ENCODE measurements at places on chromosomes 4 and X.

DNA sequence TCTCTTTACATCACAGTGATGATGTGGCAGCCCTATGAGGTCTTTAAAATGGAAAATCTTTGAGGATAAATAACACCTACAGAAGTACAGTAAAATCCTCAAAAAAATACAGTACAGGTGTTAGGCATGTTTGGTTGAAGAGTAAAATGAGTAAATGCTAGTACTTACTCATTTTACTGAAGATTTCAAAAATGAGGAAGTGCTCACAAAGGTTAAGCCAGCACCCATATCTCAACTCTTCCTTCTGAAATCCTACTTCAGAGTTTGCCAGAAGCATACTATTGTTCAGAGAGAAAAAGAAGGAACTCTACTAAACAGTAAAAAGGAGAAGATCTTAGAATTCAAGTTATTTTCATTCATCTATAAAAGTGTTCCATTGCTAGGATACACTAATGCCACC lies 130.9 kb downstream of the CBR4 start:
- DNase-seq, result no peak

DNA sequence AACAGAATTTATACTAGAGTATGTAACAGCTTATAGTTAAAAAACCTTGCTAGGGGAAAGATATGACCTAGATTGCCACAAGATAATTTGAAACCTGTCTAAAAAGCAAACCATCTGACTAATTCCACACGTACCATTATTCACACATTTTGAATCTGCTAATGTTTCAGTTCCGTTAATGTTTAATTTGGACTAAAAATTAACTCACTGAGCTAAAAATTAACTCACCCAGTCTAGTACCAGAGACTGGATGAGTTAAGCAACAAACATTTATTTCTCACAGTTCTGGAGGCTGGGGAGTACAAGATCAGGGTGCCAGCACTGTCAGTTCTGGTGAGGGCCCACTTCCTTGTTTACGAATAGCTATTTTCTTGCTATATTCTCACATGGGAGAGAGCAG lies 231.5 kb upstream of the DIAPH2 start:
- DNase-seq, result no peak

DNA sequence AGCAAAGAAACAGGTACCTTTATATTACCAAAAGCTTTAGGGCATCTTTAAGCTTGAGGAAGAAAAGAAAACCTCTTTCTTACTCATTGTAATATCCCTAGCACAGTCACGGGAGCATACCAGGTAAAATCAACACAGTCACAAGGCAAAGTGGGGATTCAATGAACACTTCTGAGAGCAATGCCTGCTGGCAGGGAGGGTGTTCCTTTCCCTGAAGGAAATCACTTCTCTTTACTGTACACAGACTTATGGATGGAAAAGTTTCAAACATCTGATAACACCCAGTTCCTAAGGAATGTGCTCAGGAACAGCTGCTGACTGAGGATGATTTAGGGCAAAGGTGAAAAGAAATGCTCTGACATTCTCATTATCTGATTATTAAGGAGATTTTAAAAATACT lies 94.8 kb downstream of the MAML3 start:
- DNase-seq, result no peak

- no peak for DNase-seq
Measured at GRCh38 chr4:138226351-138226750, 15.8 kb downstream of the SLC7A11 start.

DNA sequence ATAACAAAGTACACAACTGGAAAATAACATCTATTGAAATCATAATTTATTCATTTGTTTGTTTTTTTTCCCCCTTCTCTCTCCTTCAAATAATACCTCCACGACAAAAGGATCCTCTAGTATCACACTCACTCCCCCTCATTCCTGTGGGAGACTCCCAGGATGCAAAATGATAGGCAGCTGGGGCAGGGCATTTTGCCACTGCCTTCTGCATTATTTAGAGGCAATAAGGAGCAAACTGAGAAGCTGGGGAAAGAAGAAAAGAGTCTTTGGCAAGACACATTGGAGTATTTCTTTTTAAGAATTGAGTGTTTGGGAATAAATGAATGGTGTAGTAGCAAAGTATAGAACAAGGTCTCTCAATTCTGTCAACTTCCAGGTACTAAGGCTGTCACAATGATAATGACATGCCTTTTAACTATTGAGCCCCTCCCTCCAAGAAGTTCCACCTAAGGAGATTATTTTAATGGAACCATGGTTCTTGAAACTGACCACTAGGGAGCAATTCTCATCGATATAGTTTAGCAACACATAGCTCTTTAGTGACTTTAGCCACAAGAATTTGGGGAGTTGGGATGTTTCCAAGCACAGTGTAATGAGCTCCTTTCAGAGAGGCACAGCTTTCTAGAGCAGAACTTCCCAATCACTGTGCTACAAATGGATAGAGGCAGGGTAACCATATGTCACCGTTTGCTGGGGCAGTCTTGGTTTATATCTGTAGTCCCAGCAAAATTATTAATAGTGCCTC lies 303.3 kb downstream of the FRMPD4 start:
- DNase-seq, result no peak

GRCh38 chr4:37825968-37826294 lies 555 bp upstream of the PGM2 start:
- DNase-seq, result no peak

DNA sequence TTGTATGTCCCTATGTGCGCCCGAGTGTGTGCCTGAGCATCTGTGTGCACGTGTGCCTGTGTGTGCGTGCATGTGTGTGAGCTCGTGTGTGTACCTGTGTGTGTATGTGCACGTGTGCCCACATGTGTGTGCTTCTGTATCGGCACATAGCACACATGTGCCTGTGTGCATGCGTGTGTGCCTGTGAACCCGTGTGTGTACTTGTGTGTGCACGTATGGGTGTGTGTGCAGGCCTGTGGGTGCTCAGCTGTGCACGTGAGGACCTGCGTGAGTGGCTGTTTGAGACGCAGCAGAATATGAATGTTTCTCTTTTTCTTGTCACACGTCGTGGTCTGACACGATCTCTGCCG lies 4.3 kb downstream of the AKAP17A start:
- no peak for DNase-seq

- DNase-seq, result no peak
Measured at GRCh38 chr4:119841361-119841760, 212.8 kb upstream of the PDE5A start.

DNA sequence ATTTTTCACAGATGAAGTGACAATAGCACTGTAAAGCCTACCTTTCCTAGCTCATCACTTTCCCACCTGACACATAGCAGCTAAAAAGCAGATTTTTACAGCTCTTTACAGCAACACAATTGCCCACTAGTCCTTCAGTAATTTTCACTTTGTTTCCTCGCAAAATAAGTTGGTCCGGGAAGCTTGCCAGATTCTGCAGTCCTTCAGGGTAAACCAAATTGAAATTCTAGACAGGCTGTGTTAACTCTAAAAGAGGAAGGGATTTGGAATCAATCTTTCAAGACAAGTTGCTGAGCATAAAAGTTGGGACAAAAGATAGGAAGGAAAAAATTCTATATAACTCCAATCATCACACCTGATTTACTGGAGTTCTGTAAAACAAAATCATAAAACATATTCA lies 8.7 kb downstream of the C1QTNF7 start:
- no peak for DNase-seq

GRCh38 chrX:6898371-6898770 lies 249.1 kb upstream of the STS start:
- DNase-seq, result no peak

GRCh38 chrX:30971774-30972603 lies 82.9 kb upstream of the TAB3 start:
- DNase-seq, result no peak

DNA sequence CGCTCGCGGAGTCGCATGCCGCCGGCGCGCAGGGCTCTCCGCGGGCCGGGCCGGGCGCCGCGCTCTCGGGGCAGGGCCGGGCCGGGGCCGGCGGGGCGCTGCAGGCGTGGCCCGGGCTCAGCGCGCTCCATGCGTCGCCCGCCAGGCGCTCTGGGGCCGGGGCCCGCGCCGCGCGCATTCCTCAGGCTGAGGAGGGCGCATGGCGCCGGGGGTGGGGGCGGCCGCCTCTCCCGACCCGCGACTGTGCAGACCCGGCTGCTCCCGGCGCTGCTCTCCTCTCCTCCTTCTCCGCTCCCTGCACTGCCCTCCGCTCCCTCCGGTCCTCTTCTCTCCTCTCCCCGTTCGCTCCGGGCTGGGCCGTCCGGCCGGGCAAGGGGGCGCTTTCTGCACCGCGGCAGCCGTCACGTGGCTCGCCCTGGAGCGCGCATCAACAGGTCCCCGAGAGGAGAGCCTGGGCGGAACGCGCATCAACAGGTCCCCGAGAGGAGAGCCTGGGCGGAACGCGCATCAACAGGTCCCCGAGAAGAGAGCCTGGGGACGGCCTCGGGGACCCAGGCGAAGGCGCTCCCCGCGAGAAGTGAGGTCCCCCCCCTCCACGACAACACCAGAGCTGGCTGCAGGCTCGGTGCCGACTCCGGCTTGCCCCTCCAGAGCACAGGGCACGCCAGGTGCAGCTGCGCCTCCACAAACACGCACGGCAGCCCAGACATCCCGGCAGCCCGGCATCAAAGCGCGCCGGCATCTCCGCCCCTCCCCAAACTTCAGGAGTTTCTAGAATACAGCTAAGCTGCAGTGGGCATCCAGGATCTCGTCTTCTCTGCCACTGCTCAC lies 12.9 kb downstream of the PPP2R3B start:
- no peak for DNase-seq

GRCh38 chrX:120269373-120270035 lies 18.9 kb downstream of the ZBTB33 start:
- no peak for DNase-seq

DNA sequence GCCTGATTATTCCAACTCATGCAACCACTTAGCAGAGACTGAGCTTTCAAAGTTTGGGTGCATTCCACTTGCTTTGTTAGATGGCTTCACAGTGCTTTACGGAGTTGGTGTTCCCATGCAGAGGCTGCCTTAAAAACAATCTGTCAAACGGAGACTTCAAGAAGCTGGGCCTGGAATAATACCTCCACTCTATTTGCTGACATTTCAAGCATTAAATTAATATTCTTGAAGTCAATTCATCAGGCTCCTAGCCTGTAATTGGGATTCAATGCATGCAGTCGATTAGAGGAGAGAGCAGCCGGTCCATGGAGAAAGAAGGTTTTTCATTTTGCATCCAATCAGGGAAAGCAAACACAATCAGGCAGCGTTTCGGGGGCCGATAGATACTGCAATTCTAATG lies 314.7 kb upstream of the PRKX start:
- no peak for DNase-seq

DNA sequence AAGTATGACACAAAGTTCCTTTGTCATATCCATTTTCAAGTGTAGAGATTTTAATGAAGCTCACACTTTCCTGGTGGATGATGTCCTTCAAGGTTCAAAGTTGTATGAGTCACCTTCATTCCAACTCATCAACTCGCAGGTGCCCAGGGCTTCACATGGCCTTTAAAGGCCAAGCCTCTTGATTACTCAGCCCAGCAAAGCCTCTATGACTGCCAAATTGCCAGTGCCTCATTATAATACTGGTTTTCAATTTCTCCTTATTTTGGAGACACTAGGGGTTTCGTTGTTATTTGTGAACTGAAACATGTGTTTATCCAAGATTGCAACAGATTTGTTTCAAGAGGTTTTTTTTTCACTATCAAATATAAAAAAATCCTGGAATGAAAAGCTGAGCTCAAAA lies 45.9 kb upstream of the PPP3CA start:
- DNase-seq, result no peak

DNA sequence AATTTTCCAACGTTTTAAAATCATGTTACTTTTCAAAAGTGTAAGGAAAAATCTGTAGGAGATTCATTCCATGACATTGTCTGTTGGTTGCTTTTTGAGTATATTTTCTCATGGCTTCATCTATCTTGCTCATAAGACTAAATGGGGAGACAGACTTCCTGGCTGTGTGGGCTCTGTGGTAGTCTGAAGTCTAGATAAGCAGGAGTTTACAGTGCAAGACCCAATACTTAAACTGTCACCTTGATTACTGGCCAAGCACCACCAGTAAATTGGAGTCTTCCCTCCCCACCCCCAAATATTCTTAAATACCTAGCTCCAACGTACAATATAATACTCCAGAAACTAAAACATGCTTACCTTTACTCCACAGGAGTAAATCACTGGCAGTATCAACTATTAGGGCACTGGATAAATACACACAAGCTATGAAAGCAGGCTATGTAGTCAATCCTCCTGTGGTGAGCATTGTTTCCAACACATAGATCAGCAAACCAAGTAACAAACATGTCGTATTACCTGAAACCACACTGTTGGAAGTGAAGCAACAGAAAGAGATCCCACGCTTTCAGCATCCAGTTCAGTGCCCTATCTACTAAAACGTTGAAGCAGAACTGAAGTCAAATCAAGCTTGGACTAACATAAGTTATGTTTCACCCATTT lies 6.2 kb downstream of the HNRNPD start:
- DNase-seq, result no peak

DNA sequence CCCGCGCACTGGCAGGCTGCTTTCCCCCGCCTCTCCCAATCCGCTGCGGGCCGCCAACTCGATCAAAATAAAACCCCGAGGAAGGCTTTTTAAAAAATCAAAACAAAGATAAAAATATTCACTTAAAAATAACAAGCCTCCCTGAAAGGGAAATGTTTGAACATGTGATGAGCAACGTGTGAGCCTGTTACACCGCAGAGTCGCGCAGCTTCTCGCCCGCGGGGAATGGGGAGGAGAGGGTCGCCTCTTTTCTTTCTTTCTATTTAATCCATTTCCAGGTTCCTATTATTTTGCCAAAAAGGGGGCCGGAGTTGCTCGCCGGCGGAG lies 326.0 kb upstream of the F9 start:
- DNase-seq, result no peak

- DNase-seq, result no peak
Measured at GRCh38 chr4:137075586-137075985, 456.7 kb downstream of the PCDH18 start.

GRCh38 chr4:190019023-190019858 lies 7.8 kb downstream of the FRG2 start:
- DNase-seq, result no peak

GRCh38 chr4:77336411-77337142 lies 179.6 kb downstream of the CCNG2 start:
- no peak for DNase-seq

DNA sequence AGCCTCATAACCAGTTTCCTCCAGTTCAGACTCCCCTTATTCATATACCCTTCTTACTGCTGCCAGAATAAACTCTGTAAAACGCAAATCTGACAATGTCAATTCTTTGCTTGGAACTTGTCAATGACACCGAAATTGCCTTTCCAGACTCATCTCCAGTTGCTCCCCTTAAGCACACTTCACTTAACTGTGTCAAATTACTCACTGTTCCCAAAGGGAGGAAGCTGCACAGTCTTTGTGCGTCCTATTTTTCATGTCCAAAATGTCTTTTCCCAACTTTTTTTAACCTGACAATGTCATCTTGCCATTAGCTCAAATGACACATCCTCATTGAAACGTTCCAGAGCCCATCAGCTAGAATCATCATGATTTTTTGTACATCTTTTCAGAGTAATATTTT lies 867.3 kb downstream of the RPA4 start:
- no peak for DNase-seq

- peak; percentile 62 for DNase-seq
Measured at GRCh38 chr4:4995103-4995907, 24.0 kb downstream of the CYTL1 start.

DNA sequence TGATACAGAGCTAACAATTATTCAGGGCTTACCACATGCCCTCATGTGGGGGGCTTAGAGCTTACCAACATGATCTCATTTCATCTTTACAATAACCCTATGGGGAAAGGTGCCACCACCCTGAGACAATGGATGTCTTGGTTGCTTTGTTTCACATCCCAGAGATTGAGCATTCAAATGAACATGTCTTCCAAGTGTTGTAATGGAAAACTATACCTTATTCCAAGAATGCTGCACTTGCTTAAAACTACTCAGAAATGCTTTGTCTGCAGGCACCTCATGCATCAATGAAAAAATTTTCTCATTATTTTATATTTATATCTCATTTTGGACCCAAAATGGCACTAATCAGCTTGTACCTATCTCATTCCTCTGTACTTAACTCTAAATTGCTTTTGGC lies 34.6 kb downstream of the BCLAF3 start:
- no peak for DNase-seq

All from D721Med (cell line).